Mucosa of gallbladder (tissue), 1 donor: ENCODE measurements at places on chromosomes 4 and X.

DNA sequence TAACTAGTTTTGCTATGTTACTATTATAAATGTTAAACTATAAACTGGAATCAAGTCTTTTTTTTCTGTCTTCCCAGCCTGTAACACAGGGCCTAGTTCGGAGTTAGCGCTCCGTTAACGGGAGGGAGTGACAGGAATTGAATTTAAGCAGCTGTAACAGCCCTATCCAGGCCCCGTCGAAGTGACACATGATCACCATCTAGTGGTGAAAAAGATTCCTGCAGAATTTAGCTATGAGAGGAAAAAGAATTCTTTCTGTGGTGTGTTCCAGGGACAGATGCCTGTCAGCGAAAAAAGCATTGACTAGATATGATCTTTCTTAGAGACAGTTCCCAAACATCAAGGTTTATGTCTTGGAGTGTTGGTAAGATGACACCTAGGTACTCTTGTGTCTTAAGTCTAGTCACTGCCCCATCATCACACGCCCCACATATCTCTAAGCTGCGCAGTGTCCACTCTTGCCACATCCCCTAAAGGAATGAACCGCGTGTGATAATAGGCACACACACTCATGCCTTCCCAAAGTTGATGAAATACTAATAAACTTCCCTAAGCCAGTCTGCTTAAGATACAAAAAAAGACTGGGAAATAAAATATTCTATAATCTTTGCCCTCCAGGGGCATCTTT lies 2.1 kb downstream of the GAB3 start:
- DNase-seq = peak; percentile 46

DNA sequence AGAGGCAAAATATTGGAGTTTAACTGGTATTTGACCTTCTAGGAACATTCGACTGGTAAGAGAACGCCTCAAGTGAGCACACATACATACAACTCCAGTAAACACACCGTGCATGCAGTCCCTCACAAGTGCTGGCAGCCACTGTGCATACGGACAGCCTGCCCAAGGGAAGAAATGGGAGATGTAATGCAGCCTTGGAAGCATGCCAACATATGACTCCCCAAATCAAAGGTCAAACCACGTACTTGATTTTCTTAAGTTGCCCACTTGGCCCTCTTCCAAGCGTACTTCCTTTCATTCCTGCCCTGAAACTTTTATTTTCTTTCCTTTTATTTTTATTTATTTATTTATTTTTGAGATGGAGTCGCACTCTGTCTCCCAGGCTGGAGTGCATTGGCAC lies 206.6 kb downstream of the SPRY1 start:
- no peak for DNase-seq

- DNase-seq = no peak
Observed at GRCh38 chr4:6618386-6619115, 21.9 kb upstream of the MRFAP1 start.

- peak; percentile 43 for DNase-seq
Observed at GRCh38 chr4:39621582-39621981, 17.1 kb downstream of the SMIM14 start.
